ENCODE measurements at places on chromosomes 7 and 10.

GRCh38 chr10:110455446-110455845, 42.3 kb upstream of the DUSP5 start:
- no peak for DNase-seq

- DNase-seq = no peak
Observed at GRCh38 chr10:3258394-3258793, 85.8 kb upstream of the PITRM1 start.

GRCh38 chr7:90850471-90850870, 254.3 kb downstream of the CDK14 start:
- no peak for DNase-seq

DNA sequence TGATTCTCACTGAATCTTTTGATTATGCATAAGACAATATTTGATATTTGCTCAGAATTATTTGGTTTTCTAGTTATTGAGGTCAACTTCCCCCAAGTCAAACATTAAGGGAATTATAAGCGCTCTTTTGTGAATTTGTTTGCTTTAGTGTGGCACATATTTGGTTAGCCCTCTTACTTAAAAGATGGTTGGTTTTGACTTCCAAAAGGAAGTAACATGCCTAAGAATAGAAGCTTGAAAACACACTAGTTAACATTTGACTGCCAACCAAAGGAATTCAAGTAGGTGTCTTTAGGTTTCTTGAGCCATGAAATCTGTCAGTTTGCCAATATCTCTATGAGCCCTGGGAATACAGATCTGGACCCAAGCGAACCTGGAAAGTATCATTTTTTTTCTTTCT, 24.9 kb downstream of the STEAP4 start:
- DNase-seq = no peak

GRCh38 chr7:138663725-138664710, 37.1 kb downstream of the SVOPL start:
- DNase-seq = no peak

- no peak for DNase-seq
Observed at GRCh38 chr7:82677493-82677892, 233.9 kb upstream of the CACNA2D1 start.

- DNase-seq = no peak
Observed at GRCh38 chr7:107286751-107287621, 118.2 kb downstream of the HBP1 start.

DNA sequence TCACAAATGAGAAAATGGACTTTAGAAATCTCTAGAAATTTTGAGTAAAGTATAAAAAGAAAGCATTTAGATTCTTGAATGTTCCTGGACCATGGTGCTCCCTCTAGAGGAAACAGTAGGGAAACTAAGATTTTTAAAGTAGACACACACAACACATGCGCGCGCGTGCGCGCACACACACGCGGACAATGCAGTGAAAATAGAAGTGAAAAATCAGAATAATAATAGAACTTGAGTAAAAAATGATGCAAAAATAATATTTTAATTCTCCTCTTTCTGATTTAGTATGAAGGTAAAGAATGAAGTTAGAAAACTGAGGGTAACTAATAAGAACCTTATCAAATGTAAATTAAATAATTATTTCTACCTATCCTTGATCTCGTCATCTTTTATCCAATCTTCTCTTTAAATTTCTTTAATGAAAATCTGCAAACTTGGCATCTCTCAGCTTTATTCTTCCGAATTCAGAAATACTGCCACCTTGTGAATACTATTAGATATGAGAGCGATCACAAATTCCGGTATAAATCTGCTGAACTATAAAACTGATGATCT, 117.0 kb upstream of the AMPH start:
- peak; percentile 37 for DNase-seq

DNA sequence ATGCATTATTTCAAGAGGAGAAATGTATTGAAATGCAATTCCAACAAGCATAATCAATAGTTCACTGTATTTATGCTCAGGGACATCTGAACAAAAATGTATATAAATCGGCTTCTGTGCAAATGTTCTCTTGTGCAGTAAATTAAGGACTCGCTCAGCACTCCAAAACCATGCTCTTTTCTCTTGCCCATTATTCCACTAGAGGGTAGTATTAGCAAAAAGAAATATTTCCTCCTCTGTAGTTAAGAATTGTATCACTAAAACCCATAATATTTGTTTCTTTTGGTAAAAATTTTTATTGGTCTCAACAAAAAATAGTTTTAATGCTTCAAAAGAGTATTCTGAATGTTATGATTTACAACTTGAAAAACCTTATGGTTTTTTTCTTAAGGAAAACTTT, 803.1 kb downstream of the PCDH15 start:
- no peak for DNase-seq

DNA sequence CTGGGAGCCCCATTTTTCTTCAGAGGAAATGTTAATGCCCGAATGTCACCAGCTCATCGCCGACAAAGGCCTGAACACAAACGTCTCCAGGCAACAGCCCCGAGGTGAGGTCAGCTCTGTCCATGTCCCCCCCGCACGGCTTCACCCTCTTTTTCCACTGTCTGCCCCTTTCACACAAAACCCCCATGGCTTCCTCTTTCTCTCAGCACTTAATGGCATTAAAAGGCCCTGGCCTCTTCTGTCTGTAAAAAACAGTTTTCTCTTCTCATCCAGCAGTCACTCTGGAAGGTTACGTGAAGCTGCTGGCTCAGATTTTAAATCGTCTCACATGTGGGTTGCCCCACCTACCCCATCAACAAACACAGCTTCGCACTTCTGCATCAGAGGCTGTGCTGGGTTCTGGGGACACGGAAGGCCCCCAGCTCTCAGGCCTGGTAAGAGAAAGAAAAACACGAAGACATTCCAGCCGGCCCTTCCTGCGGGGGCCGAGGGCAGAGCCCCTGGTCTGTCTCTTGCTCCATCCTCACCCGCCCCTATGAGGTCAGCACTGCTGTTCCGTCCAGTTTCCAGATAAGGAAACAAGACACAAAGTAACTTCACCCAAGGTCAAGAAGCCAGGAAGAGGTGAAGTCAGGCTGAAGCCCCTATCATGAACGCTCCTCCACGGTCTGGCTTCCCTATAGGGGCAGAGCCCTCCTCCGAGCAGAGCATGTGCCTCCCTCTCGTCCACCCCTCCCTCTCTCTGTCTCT, 91.1 kb upstream of the PDGFA start:
- no peak for DNase-seq

GRCh38 chr10:101221549-101221948, 7.7 kb downstream of the LBX1 start:
- no peak for DNase-seq

DNA sequence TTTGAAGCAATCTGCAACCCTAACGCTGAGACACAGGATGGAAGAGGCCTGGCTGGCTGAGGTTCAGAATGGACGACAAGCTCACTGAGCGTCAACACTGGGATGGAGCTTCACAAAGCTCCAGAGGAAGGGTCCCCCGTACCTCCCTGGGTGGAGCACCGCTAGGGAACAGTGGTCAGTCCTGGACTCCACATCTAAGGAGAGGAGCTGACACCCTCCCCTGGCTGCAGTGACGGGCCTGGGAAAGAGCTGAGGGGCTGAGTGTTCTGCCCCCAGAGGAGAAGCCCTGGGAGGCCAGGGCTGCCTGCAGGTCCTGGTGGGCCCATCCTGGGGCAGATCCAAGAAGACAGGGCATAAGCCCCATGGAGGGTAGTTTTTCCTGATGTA, 146.2 kb downstream of the ARHGAP22 start:
- DNase-seq = no peak

DNA sequence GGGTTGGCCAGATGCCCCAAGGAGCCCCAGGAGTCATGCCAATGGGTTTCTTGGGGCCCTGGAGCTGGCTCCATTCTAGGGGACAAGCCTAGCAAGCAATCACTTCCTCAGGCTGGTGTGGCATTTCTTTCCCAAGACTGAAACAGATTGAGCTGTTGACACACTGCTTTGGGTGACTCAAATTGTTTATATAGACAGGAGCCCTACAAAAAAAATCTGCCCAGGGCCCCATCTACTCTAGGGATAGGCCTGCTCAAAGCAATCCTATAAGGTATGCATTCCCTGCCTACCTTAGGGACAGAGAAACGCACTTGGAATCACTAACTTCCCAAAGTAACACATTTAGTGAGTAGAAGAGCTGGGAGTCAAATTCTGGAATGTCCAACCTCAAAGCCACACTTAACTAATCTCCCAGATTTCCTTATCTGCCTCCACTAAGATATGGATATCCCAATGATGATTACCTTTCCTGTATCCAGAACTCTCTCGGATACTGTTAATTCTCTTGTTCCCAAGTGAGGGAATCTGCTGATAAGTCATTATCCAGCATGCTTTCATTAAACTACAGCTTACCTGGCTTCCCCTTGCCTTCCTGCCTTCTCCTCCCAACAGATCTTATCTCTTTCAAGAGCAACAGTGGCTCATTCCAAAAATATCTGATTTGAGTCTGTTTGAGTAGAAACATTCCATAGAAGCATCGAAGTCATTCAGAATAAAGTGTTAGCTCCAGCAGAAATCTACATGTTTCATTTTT, 3.1 kb downstream of the ABLIM1 start:
- DNase-seq = no peak

- DNase-seq = no peak
Observed at GRCh38 chr7:80379034-80379982, 132.6 kb downstream of the GNAT3 start.

- DNase-seq = no peak
Observed at GRCh38 chr7:158416283-158416933, 171.2 kb downstream of the PTPRN2 start.

DNA sequence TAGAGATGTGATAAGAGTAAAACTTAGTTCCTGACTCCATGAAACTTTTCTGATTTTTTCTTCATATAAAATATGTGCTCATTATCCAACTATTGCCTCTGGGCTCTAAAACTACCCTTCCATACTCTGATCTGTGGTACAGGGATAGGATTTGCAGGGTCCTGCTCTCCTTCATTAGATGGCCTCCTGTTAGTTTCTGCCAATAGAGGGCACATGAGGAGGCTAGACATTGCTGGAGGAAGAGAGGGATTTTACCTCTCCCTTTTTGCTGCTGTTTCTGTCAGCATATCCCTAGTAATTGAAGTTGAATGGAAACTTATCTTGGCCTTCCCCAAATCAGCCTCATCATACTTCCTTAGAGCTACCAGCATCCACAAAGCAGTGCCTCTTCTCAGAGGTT, 269.4 kb downstream of the NXPH1 start:
- DNase-seq = no peak

DNA sequence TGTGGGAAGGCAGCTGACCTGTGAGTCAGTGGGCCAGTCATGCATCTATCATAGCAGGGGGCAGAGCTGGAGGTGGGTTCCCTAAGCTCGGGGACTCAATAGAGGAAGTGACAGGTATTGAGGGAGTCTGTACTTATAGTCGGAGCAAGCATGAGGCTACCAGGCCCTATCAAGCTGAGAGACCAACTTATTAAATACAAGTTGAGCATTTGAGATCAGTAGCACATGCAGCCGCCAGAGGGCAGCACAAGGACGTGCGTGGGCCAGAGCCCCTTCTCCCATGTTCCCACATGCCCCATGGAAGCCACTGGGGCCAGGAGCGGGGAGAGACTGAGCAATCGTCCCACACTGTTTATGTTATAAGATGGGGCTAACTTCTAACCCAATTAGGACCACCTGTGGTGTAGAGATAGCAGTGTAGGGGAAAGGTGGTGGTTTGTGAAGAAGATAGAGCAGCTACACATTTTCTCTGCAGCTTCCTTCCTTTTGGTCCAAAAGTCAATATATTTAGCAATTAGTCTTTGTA, 13.0 kb upstream of the STK31 start:
- DNase-seq = peak; percentile 14

GRCh38 chr10:101776161-101776817, 375 bp upstream of the FGF8 start:
- no peak for DNase-seq

- no peak for DNase-seq
Observed at GRCh38 chr7:44307301-44307900, 18.0 kb downstream of the CAMK2B start.

DNA sequence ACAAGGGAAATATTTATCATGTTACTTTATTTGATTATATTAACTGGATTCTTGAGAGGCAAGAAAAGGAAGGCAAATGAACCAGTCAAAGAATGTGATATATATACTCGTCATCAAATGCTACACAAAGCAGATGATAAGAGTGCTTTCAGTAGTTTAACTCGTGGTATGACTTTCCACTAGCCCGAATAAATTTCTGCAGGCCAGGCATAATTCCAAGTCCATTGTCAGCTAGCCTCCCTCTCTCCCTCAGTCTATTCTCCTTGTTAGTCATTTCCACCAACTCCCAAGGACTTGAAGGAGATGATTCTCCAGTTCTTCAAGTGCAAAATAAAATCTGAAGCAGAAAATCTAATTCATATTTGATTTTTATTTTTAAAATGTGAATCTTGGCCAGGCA, 190.5 kb downstream of the GLI3 start:
- no peak for DNase-seq

GRCh38 chr7:143406002-143406357, 2.7 kb downstream of the EPHA1 start:
- DNase-seq = no peak

- no peak for DNase-seq
Observed at GRCh38 chr7:42645906-42646305, 266.0 kb downstream of the C7orf25 start.

DNA sequence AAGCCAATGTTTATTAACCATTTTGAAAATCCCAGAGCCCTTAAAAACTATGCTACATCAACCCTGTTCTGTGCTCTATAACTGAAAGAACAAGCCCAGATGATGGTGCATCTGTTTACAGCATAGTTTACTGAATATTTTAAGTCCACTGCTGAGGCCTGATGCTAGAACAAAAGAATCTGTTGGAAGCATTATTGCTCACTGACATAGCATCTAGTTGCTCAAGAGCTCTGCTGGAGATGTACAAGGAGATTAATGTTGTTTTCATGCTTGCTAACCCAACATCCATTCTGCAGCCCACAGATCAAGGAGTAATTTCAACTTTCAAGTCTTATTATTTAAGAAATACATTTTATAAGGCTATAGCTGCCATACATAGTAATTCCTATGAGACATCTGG, 181.3 kb upstream of the FEZF1 start:
- no peak for DNase-seq

GRCh38 chr10:93579089-93579488, 12.6 kb downstream of the FFAR4 start:
- DNase-seq = no peak

GRCh38 chr7:33874943-33875342, 30.4 kb upstream of the BMPER start:
- DNase-seq = peak; percentile 78
